ENCODE measurements at places on chromosomes 2 and 18.

DNA sequence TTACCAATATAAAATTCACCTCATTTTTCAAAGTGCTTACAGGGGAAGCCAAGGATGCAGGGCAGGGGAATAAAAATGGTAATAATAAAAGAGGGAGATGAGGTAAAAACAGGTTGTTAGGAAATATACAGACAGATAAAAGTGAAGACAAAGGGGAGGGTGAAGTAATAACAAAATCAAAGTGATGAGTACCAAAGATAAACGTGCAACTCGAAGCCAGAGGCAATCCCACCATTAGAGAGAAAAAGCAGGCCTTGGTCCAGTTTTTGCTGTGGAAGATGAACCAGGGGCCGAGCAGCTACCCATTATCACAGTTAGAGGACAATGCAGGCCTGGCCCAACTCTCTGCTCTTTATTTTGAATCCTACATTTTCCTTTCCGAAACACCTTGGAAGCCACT, 99.6 kb upstream of the UPP2 start:
- no peak for DNase-seq

DNA sequence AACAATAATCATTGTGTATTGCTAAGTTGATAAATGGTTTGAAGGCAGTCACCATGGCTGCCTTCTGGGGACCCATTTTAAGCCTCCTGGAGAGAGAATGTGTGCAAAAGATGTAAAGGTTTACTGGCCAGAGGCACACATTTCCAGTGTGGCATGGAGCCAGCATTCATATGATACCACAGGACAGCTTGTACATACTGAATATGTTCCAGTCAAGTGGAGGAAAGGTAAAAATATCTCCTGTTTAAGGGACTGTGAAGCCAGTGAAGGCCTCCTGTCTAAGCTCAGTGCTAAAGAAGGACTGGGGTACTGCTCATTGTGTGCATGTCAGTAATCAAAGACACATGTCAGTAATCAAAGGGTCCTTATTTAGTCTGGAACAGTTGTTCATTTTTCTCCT, 119.2 kb downstream of the BABAM2 start:
- DNase-seq, result no peak

GRCh38 chr2:32357318-32358110, 691 bp downstream of the BIRC6 start:
- DNase-seq, result peak; percentile 17

- DNase-seq, result no peak
These were observed 983.6 kb upstream of the ZEB2 start for GRCh38 chr2:145503511-145503910.

GRCh38 chr2:186862869-186863709, 14.1 kb upstream of the ZSWIM2 start:
- no peak for DNase-seq

DNA sequence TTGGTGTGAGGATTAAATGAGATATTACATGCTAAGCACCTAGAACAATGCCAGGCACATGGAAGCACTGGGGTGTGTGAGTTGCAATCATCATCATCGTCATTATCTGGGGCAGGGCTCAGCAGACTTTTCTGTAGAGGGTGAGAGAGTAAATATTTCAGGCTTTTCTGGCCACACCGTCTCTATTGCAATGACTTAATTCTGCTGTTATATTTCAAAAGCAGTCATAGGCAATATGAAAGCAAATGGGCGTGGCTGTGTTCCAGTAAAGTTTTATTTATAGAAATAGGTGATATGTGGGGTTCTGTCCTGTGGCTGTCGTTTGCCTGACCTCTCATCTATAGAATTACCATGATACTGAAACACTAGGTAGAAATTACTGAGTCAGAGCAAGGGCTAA, 60.6 kb downstream of the IL1R2 start:
- DNase-seq, result no peak

- DNase-seq, result no peak
These were observed 370.2 kb upstream of the LYPD1 start for GRCh38 chr2:133040170-133040569.

DNA sequence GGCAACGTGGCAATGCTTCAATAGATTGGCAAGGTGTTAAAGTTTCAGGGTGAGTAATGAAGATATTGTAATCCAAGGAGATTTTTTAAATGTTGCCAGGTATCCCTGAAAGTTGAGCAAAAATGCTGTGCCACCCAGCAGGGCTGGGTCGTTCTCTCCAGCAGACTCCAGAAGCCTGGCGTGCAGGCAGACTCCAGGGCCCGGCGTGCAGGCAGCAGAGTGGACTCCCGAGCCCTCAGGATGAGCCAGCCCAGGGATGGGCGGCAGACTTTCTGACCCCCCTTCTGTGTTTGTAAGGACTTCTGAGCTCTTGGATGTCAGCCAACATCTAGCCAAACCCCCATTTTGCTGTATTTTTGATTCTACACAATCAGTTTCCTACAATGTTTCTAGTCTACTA, 289.1 kb downstream of the ZNF516 start:
- no peak for DNase-seq

DNA sequence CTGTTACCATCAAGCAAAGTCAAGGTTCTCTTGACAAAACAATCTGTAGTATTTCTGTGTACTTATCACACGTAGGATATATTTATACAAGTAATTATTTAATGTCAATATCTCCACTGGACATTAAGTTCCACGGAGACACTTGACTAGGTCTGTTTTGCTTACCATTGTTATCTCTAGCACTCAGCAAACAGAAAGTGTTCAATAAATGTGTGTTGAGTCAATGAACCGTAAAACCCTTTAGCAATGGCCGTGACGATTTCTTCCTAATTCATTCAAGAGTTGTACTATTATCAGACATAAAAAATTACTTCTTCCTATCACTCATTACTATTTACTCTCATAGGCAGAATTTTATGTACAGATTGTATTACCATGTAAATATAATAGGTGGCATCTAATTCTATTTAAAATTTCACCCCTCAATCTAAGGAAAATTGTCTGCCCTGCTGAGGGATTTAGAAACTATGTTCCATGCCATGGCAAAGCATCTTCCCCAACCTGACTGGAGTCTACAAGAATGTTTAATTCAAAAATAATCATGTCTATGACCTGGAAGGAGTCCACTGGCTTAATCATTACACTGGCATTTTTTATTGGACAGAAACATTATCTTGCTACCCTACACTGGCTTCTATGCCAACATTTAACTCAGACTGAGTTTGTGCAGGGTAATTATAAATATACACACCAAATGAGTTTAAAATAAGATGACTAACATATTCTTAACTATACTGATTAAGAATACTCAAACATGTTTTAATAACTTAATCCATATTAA, 301.9 kb downstream of the ZEB2 start:
- no peak for DNase-seq

GRCh38 chr2:42791606-42792005, 777 bp downstream of the HAAO start:
- no peak for DNase-seq

DNA sequence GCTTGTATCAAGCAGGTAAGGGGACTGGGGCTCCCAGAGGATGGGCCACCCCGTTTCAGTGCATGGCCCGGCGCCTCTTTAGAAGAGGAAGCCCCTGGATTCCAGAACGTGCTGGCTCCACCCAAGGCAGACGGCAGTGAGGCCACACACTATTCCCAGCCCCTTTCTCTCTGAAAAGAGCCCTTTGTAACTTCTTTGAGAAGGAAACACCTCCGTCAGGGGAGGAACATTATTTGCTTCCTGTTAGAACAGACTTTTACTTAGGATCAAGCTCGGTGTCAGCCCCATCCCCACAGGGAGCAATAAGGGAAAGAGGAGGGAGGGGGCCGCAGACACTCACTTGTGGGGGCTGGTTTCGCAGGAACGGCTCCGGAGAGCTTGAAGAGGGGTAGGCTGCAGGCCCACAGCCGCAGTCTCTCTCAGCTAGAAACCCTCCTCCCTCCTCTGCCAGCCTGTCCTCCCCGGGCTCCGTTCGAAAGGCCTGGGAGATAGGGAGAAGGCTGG, 49.6 kb upstream of the RMDN2 start:
- no peak for DNase-seq

- DNase-seq, result no peak
These were observed 266.1 kb downstream of the ZNF385B start for GRCh38 chr2:179595284-179595683.
